ENCODE measurements at places on chromosomes 1 and 21.

- DNase-seq, result no peak
Observed at GRCh38 chr1:21882721-21883415, 54.2 kb downstream of the HSPG2 start.

DNA sequence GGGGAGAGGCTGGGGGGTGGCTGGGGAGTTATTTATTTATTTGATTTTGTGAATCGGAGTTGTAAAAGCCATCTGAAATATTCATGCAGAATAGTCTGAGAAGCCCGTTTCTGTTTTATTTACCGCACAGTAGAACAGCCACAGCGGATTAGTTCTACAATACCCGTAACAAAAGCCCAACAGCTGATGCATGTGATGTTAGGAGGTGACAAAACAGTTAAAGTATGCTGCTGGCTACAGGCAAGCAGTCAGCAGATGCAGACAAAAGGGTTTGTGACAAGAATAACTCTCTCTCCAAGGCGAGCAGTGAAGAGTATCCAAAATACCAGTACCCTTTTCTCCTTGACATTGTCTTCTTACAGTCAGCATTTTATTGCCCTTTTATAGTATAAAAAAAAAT is 42.0 kb downstream of the PROX1 start:
- DNase-seq, result no peak

DNA sequence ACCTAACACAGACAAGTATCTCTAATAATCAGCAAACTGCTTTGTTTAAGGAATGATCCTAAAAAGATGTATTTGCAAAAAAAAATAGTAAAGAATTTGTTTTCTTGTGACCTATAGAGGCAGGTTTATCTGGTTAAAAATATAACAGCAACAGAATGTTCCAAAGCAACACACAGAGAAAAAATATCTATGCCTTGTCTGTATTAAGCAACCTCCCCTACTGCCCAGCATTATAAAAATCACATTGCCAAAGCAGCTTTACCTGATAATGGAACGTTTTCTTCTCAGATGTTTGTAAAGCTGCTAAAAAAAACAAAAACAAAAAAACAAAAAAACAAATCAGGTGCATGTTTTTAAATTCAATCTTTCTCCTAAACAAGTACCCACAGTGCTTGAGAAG is 24.7 kb downstream of the PALMD start:
- no peak for DNase-seq

DNA sequence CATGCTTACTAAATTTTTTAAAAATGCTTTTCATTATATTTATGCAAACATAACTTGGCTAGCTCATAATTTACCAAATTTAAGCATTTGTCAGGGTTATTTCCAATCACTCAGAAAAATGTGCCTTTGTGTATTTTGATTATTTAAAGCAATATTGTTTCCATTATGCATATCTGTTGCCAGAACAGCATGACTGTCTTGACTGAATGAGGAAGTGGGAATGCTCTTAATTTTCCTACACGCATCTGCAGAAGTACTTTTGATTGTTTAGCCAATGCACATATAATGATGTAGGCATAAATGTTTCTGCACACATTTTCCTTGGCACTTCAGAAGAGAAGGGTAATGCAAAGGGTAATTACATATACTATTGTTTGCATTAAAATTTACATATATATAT is 92.5 kb upstream of the ADGRL2 start:
- no peak for DNase-seq

GRCh38 chr1:204409836-204410687 is 1.6 kb downstream of the PPP1R15B start:
- DNase-seq, result no peak

GRCh38 chr1:205772607-205773032 is 2.7 kb downstream of the RAB29 start:
- no peak for DNase-seq

GRCh38 chr1:241834733-241835377 is 13.1 kb upstream of the EXO1 start:
- no peak for DNase-seq

DNA sequence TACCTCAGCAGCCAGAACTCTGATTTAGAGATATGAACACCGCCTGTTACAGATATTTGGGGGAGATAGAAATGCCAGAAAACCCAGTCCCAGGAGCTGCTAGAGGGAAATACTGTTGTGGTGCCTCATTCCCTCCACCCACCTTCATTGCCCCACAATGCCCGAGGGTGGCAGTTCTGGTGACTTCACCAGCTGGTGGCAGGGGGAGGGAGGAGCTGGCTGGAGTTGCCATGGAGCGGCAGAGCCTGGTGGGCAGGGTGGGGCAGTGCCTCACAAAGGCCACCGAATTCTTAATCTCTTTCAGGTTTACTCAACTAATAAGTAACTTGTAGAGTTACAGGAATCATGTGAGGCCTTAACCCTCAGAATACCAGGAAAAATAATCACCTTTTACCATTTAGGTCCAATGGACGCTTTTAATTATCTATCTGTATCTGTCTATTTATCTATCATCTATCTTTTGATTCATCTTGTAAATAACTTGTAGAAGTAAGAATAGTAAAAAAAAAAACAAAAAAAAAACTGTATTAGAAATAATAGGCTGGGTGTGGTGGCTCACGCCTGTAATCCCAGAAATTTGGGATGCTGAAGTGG is 11.7 kb upstream of the S100A11 start:
- DNase-seq, result no peak

DNA sequence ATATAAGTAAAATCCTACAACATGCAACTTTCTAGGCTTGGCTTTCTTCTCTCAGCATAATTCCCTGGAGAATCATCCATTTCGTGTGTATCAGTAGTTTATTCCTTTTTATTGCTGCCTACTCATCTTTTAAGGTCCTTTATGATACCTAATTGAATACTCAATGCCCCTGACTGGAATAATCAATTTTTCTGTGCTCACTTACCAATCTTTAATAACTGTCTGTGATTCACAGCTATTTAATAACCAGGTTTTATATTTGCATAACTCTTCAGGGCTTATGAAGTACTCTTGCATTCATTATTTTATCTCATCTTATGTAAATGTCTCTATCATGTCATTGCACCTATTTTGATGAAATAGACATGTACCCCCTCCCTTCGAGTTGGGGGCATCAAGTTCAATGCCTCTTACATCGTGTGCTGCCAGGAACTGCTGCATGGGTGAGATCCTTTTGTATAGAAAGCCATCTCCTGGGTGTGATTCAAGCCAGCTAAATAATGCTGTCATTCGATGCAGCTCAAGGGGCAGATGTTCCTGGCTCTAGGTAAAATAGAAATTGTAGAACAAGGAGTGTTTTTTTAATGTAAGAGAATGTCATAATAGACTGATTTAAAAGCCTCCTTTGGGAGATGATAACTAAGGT is 222.7 kb downstream of the SLC35F3 start:
- DNase-seq, result no peak

DNA sequence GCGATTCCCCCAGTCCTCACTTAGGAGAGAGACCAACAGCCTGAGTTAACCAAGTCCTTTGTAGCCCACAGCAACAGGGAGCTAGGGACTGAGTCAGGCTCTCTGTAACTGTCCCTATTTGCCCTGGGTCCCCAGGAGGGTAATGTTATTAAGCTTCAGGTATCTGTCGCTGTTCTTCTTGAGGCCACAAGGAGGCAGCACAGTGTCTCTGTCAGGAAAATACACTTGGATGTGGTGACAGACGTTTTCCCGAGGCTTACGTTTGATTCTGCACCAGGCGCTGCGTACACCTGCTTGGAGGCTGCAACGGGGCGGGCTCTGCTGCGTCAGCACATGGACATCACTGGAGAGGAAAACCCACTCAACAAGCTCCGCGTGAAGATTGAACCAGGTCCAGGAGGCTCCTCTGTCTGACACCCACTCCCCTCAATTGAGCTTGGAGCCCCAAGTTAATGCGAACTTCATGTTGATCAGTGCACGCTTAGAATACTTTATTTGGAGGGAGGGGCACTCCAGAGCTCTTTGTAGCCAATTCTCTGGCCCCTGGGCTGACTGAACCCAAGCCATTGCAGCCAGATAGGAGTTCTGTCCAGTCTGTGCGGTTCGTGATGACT is 10.7 kb upstream of the ELF3 start:
- no peak for DNase-seq

- DNase-seq, result no peak
Observed at GRCh38 chr1:202812176-202813026, 1.6 kb downstream of the PCAT6 start.

GRCh38 chr1:169024800-169025271 is 81.7 kb upstream of the ATP1B1 start:
- DNase-seq, result no peak

DNA sequence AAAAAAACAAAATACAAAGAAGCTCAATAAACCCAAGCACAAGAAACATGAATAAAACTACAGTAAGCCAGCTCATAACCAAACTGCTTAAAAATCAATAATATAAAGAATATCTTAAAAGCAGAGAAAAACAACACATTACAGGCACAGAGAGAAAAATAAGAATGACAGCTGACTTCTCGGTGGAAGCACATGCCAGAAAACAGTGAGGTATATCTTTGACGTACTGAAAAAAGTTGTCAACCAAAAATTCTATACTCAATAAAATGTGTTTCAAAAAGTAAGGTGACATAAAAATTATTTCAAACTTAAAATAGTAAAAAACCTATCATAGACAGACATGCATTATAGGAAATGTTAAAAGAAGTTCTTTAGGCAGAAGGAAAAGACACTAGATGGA is 33.3 kb downstream of the ZZZ3 start:
- no peak for DNase-seq

Measured in activated B cell treated with CpG ODN at 0.5 μM for 24 hours (primary cell).